Stimulated activated naive CD4-positive, alpha-beta T cell treated with Interleukin-2 at 50 U/mL for 16 hours (primary cell): ENCODE measurements at places on chromosomes 4 and X.

DNA sequence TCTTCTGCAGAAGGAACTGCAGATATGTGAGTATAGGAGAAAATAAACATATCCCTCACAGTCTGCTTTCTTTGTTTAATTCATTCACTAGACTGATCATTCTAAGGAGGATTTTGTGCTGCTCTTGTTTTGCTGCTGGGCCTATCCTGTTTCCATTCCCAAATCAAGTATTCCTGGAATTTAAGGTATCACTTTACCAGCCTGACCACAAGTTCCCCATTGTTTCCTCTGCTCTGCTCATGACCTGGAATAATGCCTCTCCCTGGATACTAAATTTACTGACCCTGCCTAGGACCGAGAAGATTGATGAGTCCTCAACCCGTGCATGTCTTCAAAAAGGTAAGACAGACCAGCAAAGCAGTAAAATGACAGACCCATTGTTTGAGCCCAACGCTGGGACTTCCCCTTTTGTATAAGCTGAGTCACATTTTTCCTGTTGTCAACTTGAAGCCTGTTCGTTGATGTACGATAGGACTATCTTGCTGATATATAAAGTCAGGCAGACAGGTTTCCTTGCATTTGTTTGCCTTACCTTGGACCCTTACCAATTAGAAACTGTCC lies 85.5 kb upstream of the TET2 start:
- peak; percentile 5 for DNase-seq

DNA sequence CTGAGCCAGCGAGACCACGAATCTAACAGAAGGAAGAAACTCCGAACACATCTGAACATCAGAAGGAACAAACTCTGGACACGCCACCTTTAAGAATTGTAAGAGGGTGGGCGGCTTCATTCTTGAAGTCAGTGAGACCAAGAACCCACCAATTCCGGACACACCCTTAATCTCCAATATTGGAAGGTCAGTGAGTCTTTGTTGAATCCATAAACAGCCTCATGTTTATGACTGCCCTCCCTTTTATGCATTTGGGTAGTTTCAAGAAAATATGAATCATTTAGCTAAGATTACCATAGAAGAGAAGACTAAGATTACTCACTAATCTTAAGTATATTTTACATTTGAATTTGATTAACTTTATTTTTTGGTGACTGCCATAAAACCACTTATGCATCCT lies 48.5 kb downstream of the VCX2 start:
- DNase-seq, result no peak

- DNase-seq, result no peak
These were observed 1569.7 kb upstream of the IGFBP7 start for GRCh38 chr4:58679886-58680285.

DNA sequence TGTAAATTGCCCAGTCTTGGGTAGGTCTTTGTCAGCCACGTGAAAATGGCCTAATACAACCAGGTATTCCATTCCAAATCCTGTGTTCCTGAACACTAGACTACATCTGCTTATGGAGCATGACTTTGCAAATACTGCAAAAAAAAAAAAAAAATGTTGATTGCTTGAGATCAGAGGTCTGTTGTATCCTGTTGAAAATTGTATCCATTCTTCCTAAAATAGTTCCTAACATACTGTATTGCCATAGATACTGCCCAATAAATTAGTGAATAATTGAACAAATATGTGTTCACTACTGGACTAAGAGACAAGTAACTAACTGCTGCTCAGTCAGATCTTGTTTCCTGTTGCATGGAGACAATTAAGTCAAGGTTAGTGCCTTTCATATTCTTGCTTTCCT lies 164.3 kb upstream of the PABPC4L start:
- DNase-seq, result no peak

- no peak for DNase-seq
These were observed 117.7 kb upstream of the SLC6A14 start for GRCh38 chrX:116318672-116319071.

GRCh38 chr4:97197106-97197505 lies 946.2 kb downstream of the STPG2 start:
- DNase-seq, result no peak
